ENCODE measurements at places on chromosomes 5 and 9. TPM values are rescaled to one million over a fixed set of nuclear protein-coding genes. Genes with fewer than 3 reads are reported as not detected.

Gene SLC36A2
- total RNA-seq: not detected

Gene ZFP2
- 2.6 TPM for total RNA-seq

Gene SLIT3
- total RNA-seq: 0.95 TPM

Gene PPP2CA
- 67.4 TPM for total RNA-seq

Gene LCN12
- not detected for total RNA-seq

Gene PCDHGA6
- 3.9 TPM for total RNA-seq

Gene SPATA6L
- 0.26 TPM for total RNA-seq

Gene PLGRKT
- total RNA-seq: 11.5 TPM

Gene KLHL9
- 28.8 TPM for total RNA-seq

Gene ARID3C
- not detected for total RNA-seq

Gene SHOC1
- not detected for total RNA-seq

Gene GPR151
- total RNA-seq: not detected

Gene OR13F1
- not detected for total RNA-seq

Gene FAF2
- total RNA-seq: 34.3 TPM

Gene CEL
- 0.32 TPM for total RNA-seq

Gene PKD2L2
- not detected for total RNA-seq

Gene SPINK1
- not detected for total RNA-seq
